ENCODE measurements at places on chromosomes 4 and X. TPM values are rescaled to one million over a fixed set of nuclear protein-coding genes. Genes with fewer than 3 reads are reported as not detected.

Gene NAA11
- not detected for total RNA-seq

Gene IBSP
- total RNA-seq: not detected

Gene DOK7
- 0.15 TPM for total RNA-seq

Gene CXCL8
- 36.1 TPM for total RNA-seq

Gene TRIM60
- not detected for total RNA-seq

Gene TMEM156
- total RNA-seq: 0.61 TPM

Gene ALB
- not detected for total RNA-seq

Gene ARHGAP24
- 129 TPM for total RNA-seq

Gene FHDC1
- under 0.01 TPM for total RNA-seq

Gene XAGE2
- not detected for total RNA-seq

Gene SERPINA7
- total RNA-seq: not detected

Gene PHKA1
- total RNA-seq: 8.5 TPM

Gene XK
- total RNA-seq: under 0.01 TPM

Gene NDNF
- total RNA-seq: not detected

Gene IL13RA2
- total RNA-seq: 0.91 TPM

Gene MAGEA9B
- not detected for total RNA-seq

Gene NKX1-1
- total RNA-seq: not detected
